ENCODE measurements at places on chromosomes 5 and 9.

- DNase-seq, result no peak
These were observed 83.1 kb downstream of the COL27A1 start for GRCh38 chr9:114238472-114238871.

DNA sequence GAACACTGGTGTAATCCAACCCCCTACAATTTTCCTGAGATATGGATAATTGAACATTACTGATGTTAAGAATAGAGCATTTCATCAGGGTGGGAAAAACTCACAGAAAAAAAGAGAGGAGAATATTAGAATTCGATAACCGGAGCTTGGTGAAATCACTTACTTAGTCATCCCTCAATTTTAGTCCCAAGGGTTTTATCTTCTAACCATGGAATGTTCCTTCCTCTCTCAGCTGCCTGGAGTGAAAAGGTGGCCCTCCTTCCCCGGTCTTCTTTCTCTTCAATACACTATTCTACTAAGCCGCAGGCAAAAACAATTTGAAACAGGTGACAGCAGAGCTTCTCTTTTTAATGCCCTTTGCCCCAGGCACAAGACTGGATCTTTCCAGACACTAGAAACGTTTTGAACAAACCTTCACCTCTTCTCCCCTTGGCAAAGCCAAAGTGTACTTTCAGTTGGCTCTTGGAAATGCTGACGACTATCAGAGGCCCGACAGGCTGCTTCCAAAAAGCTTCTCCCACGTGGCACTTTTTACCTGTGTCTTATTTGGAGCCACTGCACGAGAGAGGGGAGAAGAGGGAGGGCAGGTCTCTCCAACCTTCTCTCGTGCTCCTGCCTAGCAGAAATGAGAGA is 543.9 kb downstream of the TLE1 start:
- DNase-seq, result no peak

GRCh38 chr5:151672516-151672915 is 14.2 kb downstream of the SPARC start:
- DNase-seq, result no peak

GRCh38 chr5:141326088-141326854 is 4.0 kb upstream of the PCDHGA1 start:
- DNase-seq, result no peak

GRCh38 chr5:147051193-147051592 is 172.6 kb upstream of the PPP2R2B start:
- no peak for DNase-seq

GRCh38 chr5:134006115-134006514 is 1.3 kb upstream of the VDAC1 start:
- no peak for DNase-seq

- no peak for DNase-seq
These were observed 137.9 kb upstream of the PPP1R26 start for GRCh38 chr9:135341612-135342169.

GRCh38 chr9:101528015-101528414 is 5.6 kb upstream of the RNF20 start:
- no peak for DNase-seq

GRCh38 chr9:134844821-134845220 is 35.8 kb upstream of the FCN2 start:
- DNase-seq, result no peak

DNA sequence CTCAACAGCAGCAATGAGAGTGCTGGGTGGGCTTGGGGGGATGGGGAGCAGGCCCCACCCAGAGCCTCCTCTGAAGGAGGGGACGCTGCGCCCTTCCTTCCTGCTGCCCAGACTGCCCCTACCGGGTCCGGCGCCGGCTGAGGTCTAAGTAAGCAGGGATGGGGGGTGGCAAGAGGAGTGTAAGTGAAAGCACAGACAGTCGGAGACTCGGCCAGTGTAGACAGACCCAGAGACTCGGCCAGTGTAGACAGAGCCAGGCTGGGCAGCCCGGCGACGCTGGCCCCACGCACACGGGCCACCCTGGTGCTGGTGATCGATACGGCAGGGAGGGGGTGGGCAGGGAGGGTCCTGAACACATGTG is 7.4 kb upstream of the ENTPD8 start:
- DNase-seq, result no peak
